ENCODE measurements at places on chromosomes 7 and 10. TPM values are rescaled to one million over a fixed set of nuclear protein-coding genes. Genes with fewer than 3 reads are reported as not detected.

HMX3 gene
- not detected for total RNA-seq

GRCh38 chr7:94062372-94062771, 58.2 kb upstream of the BET1 start:
- peak; percentile 23 for ATAC-seq

PRRT4 gene
- 0.45 TPM for total RNA-seq

DNA sequence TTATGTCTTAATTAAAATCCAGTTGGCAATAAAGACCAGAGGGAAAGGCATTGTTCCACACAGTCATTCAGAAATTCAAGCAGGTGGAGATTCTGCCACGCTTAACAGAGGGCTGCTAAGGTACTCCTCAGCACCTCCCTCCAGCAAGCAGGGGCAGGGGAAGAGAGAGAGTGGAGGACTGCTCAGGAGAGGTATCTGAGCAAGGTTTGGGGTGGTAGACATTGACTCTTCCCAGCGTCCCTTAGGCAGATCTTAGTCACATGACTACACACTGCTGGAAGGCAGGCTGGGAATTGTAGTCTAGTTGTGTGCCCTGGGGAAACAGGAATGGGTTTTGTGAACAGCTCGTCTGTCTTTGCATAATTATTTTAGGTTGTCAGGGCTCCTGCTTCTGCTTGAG, 181.6 kb downstream of the NPSR1 start:
- ATAC-seq: no peak

VWDE gene
- 6.1 TPM for total RNA-seq

DNA sequence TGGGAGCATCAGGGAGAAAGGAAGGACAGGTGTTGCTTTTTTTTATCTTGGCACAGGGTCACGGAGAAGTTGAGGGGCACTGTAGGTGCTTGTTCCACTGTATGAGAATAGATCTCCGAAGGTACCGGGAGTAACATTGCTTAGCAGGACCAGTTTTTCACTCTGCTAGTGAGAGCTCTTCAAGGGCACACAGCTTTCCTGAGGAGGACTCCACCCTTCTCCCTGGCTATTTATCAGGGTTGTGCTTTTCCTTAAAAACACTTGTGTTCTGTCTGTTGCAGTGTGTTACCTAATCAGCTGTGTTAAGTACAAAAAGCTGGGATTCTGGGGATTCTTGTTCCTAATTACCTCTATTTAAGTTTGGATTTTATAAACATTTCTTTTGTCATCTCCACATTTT, 160.5 kb downstream of the SND1 start:
- ATAC-seq: no peak

GRCh38 chr10:29735628-29736365, 101.0 kb upstream of the SVIL start:
- ATAC-seq: peak; percentile 89

GRCh38 chr7:150852371-150852905, at the start of gene AOC1:
TSS of gene AOC1 (plus strand) at chr7:150852517. CDS start at chr7:150856471, 3,954 bp downstream.
- no peak for ATAC-seq

DNA sequence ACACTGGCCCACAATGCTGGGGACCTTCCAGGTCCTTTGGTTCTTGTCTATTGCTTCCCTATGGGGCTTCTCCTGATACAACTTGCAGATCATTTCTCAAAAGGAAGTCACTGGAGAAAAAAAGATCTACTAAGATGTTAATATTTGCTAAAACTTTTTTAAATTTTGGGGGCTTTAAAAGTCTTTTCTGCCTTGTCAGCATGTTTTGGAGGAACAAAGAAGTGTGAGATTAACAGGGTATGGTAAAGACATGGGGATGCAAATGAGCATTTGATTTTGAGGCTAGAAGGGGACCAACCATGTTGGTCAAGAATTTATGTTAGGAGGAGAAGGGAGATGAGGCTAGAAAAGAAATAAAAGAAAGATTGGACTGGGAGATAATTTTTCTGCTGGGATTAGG, 515.4 kb downstream of the HTR7 start:
- ATAC-seq: no peak

CHST15 gene
- total RNA-seq: 10.9 TPM

GRCh38 chr10:118594392-118595063, 920 bp downstream of the PRLHR start:
- peak; percentile 29 for ATAC-seq

DNA sequence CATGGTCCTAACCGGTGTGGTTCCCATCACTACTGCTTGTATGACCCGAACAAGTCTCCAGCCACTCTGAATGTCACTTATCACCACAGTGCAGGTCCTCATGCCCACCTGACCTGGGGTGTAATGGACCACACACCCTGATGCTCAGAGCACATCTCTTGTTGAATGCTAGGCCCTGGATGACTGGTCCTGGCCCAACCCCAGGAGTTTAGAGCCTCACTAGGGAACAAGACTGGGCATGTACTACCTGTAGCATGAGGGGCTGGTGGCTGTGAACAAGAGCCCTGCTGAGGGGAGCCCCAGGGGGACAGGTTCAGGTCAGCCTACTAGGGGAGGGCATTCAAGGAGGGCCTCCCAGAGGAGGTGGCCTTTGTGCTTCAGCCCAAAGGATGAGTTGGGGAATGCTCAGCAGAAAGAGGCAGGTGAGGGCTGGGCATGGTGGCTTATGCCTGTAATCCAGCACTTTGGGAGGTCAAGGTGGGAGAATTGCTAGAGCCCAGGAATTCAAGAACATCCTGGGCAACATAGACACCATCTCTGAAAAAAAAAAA, 31.2 kb downstream of the ZMIZ1 start:
- ATAC-seq: no peak

GRCh38 chr7:151425670-151426440, 14.1 kb downstream of the CRYGN start:
- no peak for ATAC-seq
